ENCODE measurements at places on chromosomes 4 and X.

GRCh38 chr4:170741856-170742255 lies 652.1 kb upstream of the AADAT start:
- DNase-seq, result no peak

DNA sequence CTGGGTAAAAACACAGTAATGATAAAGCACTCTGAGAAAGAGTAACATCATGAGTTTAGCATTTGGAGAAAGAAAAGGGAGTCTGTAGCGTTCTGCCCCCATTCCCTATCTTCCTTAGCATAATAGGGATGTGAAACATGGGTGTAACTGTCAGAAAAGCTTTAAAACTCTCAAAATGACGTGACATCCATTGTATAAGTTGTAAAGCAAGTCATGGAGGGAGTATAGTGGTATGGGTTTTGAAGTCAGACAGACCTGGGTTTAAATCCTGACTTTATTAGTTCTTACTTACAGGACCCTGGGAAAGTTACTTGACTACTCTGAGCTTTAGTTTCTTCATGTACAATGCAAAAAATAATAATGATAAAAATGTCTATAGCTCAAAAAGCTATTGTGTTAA lies 17.1 kb downstream of the FBXO8 start:
- no peak for DNase-seq

DNA sequence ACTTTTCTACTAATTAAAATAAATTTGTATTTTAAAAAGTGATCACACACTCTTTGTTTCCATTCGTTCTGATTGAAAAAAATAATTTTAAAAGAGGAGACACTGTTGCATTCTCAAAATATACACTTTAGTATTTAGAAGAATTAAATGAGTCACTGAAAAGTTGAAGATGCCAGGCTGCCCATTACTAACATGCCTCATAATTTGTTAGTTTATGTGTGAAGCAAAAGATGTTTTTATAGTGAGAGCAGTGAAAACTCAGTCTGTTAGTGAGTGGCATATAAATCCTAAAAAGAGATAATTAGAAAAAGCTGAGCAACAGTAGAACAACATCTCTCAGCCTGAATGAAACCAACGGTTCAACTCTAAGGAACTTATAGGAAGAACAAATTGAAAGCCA lies 143.4 kb downstream of the CDS1 start:
- no peak for DNase-seq

DNA sequence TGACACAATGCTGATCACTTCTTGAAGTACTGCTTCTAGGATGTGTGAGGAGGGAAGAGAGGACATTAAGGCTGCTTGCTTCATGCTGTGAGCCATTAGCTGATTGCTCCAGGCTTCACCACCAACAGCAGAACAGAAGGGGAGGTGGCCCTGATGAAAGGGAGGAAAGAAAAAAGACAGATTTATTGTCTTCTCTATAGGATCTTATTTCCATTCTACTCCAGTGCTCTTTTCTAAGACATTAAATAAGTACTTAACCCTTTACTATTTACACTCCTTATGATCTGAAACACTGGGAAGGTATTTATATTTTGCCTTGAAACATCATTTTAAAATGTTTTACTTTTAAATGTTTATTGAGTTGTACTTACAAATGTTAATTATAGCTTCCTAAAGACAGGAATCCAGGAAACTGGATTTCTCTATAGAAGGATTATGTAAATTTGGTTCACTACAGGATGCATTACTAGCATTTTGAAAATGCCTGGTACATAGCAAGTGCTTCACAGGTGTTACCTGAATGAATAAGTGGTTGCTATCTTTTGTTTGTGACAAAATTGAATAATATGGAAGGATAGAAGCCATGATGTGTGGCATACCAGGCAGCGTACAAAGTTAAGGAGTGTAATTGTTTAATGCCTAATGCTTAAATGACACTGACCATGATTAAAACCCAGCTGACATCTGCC lies 680.9 kb upstream of the ATOH1 start:
- no peak for DNase-seq

DNA sequence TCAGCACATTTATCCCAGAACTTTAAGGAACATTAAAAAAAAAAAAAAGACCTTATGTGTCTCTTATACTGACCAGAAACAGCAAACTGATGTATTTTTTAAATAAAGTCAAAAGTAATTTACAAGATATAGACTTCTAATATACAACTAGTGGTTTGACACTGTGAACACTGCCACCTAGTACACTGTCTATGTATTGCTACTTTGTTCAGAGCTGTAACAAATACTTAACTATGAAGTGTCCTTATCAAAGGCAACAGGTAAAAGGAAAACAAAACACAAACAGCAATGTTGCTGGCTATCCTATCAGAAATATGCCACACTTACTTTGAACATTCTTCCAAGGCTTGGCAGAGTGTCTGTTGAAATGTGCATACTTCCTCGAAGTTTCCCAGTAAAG lies 60.4 kb downstream of the CD40LG start:
- no peak for DNase-seq

DNA sequence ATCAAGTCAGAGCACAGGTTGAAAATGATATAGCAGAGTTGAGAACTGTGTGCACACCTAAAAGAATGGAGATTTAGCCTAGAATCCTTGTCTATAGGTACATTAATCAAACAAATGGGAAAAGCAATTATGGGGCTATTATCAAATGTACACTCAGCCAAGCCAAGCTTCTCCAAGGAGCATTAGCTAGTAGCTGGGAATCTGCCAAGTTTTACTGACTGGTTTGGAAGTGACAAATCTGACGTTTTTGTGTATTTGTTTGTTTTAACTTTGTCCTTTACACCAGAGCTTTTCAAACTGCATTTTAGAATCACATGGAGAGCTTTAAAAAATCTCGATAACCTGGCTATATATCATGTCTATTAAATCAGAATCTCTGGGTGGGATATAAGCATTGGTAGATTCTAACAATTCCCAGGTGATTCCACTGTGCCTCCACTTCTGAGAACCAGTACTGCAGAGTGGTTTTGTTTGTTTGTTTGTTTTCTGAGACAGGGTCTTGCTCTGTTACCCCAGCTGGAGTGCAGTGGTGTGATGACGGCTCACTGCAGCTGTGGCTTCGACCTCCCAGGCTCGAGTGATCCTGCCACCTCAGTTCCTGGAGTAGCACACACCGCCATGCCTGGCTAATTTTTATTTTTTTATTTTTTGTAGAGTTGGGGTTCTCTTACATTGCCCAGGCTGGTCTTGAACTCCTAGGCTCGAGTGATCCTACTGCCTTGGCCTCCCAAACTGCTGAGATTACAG lies 279.8 kb downstream of the UNC5C start:
- no peak for DNase-seq

- DNase-seq, result no peak
Observed at GRCh38 chrX:14073071-14073470, 43.4 kb upstream of the GEMIN8 start.

DNA sequence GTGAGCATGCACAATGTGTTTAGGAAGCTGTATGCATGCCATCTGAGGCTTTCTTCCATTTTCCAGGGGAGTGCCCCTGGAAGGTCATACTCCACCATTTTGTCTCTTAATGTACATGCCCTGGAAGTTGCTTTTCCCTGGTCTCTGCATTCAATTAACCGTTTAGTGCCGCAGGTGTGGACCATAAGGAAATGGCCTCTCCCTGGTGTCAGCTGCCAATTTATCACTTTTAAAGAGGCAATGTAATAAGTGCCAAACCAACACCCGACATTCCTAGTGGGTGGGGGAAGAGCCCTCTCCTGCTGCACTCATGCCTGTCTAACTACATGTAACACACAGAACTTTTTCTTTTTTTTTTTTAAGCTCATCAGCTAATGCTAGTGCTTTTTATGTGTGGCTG lies 7.1 kb upstream of the BST1 start:
- no peak for DNase-seq

DNA sequence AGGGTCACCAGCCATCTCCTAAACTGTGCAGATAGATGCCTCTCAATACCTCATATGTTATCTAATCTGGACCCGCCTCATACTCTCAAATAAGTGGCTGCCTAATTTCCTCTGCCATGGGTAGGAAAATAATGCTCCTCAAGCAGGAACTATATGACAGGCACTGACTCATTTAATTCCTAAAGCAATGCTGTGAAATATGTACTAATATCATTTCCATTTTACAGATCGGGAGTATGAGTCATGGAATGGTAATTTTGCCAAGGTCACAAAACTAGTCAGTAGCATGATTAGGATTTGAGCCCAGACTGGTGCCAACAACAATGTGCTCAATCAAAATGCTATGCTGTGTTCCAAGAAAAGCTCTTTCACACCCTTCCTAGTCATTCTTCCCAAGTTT lies 3.0 kb upstream of the NXT2 start:
- DNase-seq, result no peak

- peak; percentile 55 for DNase-seq
Observed at GRCh38 chrX:46573331-46573891, at the start of gene CHST7. Gene CHST7, plus strand, starts transcription at chrX:46573765. Its CDS starts 167 bp downstream, at chrX:46573932.

DNA sequence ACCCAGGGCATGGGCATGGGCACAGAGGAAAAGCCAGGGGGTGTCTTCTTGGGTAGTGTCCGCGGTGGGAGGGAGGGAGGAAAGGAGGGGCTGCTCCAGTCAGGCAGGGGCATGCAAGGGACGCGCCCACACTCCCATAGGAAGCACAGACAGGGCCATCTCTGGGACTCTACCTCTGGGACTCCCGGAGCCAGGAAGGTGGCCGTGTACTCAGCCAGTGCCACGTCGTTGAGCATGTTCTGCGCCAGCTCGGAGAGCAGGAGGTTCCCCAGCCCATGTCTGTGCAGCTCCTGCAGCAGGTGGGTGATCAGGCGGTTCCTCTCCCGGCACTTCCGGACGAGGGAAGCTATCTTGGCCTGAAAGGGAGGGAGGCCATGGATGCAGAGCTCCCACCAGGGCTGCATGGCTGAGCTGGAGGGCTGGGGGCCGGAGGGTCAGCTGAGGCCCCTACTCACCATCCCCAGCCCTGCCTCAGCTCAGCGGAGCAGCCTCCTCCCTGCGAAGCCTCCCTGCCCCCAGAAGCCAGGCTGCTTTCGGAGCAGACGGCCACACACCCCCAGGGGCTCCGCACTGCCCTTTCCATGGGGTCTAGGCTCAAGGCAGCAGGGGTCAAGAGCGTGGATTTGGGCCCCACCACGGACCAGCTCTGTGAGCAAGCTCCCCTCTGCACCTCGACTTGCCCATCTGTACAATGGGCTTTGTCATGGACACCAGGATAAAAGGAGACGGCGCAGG lies 44.6 kb downstream of the C4orf50 start:
- DNase-seq, result no peak

- DNase-seq, result no peak
Observed at GRCh38 chr4:23680671-23681518, 209.0 kb downstream of the PPARGC1A start.

DNA sequence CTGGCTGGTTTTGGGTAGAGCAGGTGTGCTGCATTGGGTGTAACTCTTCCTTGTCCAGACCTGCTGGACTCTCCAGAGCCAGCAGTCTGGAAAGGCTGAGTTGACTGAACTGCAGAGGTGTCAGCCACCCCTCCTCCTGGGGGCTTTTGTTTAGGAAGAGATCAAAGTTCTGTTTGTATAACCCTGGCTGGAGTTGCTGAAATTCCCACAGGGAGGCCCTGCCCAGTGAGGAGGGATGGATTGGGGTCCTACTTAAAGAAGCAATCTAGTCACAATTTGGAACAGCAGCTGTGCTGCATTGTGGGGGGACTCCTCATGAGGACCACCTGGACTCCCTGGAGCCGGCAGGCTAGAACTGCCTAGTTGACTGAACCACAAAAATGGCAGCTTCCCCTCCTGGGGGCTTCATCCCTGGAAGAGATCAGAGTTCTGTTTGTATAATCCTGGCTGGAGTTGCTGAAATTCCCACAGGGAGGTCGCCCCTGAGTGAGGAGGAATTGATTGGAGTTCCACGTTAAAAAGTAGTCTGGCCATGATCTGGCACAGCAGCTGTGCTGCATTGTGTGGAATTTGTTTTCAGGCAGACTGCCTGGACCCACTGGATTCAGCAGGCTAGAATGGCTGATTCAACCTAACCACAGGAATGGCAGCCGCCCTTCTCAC lies 264.9 kb upstream of the ZC4H2 start:
- no peak for DNase-seq

DNA sequence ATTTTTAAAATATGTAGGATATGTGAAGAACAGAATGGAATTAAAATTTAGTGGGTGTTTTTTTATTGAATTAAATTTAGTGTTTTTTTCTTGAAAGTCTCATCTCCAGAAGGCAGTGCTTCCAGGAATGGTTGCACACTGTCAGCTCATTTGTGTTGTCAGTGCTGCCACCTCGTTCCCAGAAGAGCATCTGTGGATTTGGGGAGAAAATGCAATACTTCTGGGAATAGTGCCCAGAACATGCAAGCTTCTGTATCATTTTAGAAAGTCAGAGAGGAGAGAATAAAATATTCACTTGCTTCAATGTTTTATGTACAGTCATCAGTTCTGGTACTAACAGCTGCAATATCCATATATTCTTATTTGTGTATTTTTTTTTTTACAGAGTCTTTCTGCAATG lies 608.8 kb downstream of the PCDH7 start:
- no peak for DNase-seq

DNA sequence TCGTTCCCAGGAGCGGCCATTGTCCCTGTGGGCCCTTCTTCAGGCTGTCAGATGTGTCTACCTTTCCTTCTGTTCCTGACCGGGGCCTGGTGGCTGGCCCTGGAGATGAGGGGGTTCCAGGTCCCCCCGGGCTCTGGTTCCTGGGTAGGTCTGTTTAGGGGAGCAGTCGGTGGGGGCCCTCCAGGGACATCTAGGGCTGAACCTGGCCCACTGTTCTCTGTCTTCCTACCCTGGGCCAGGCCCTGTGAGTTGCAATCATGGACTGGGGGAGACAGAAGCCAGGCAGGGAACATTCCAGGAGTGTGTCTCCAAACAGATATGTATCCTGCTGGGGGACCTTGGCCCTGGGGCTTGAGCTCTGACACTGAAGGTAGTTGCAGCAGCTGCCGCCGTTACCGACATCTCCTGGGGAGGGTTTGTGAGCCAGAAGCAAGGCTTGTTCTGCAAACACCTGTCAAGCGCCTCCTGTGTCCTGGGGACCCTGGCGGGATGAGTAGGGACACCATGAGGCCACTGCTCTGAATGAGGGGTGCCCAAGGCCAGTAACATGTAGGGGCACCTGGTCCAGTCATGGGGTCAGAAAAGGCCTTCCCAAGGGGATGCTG lies 49.5 kb upstream of the ADRA2C start:
- DNase-seq, result no peak

DNA sequence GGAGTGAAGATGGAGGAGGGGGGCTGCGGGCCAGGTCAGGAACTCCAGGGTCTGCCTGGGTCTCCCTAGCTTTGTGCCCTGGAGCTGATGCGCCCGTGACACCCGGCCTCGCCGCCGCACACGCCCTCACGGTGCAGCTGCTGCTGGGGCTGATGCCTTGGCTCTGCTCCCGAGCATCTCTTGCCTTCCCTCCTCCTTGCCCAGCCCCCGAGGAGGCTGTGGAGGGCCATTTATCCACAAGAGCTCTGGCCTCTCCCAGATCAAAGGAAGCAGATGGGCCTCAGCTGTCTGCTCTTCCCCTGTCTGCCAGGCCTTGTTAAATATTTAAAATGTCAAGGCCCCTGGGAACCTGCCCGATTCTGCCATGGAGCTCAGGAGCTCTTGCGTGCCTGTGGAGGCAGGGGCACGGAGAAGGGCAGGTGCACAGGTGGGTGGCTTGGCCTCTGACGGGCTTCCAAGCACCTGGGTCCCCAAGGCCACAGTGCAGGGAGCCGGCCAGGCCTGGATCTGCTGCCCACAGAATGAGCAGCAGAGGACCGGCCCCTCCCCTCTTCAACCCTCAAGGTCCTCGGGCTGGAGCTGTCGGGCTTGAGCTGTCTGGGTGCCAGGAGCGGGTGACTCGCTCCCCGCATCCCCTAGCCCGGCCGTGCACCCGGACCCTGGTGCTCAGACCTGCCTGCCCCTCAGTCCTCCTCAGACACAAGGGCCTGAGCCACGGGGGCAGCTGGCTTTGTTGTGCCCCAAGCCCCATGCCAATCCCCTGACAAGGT lies 20.3 kb downstream of the ATP2B3 start:
- DNase-seq, result no peak
